Left cardiac atrium (tissue), 4 donors: ENCODE measurements at places on chromosomes 13 and 19. TPM values are rescaled to one million over a fixed set of nuclear protein-coding genes. Genes with fewer than 3 reads are reported as not detected.

The OR7C1 gene
- total RNA-seq = not detected

The RAX2 gene
- total RNA-seq = not detected

The HCN2 gene
- 10.0 TPM for total RNA-seq

The FCHO1 gene
- total RNA-seq = 1.8 TPM

The CHST8 gene
- 0.42 TPM for total RNA-seq

The PDX1 gene
- total RNA-seq = not detected

The HPN gene
- 5.6 TPM for total RNA-seq

The CD209 gene
- 18.3 TPM for total RNA-seq

The CGB1 gene
- total RNA-seq = not detected

The RNF113B gene
- total RNA-seq = not detected

The FXYD3 gene
- 1.5 TPM for total RNA-seq

The ZSCAN5C gene
- not detected for total RNA-seq

The PDCD2L gene
- total RNA-seq = 7.5 TPM

The MAST1 gene
- total RNA-seq = 0.37 TPM
